ENCODE measurements at places on chromosomes 6 and 20.

DNA sequence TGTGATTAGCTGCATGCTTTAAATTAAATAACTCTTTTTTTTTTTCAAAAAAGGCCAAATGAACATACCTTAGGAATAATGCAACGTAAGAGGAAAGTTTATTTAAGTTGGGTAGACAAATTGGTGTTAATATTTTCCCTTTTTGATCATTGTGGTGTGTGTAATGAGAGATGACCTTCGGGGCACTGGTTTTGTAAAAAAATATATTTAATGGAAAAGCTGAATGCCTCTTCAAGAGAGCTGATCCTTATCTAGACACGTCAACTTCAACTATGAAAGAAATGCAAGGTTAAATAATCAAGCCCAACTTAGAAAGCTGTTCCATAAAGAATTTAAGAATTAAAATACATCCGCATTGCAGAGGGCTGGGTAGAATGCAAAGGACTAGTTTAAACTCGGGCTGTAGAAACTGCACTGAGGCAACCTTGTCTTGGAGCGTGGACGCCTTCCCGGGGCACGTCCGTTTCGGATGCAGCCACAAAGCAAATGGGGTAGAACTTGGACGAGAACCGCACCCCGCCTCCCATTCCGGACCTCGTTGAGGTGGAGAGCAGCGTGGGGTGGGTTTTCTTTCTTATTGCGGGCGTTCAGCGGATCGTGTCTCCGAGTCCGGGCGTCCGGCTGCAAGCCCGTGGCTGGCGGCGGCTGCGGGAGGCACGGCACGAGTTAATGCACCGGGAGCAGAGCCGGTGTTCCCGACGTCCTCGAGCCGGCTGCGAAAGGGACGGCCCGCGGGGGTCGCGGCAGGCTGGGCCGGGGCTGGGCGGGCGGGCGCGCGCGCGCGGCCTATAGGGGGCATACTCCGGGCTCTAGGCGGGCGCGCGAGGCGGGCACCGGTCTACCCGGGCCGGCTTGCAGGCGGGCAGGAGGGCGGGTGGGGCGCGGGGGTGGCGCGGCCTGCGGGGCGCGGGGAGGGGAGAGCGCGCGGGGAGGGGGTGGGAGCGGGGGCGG, 1.9 kb downstream of the JARID2 start:
- DNase-seq, result peak; percentile 51

DNA sequence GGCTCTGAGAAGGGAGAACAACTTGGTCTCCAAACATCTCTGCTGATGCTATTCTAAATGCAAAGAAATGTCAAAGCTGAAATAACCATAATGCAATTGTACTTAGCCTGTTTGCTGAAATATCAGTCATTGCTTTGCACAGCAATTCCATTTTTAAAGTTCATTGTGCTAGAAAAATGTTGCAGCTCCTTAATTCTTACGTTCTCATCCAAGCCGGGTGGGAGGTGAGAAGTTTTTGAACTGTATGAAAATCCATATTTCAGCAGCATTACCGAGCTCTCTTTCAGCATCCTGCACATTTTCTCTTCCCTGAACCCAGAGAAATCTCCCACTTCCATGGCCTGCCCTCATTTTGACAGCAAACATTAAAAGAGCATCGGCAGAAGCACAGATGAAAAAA, 630.0 kb downstream of the PTPRT start:
- no peak for DNase-seq

GRCh38 chr20:45845452-45845851, 11.7 kb downstream of the ACOT8 start:
- no peak for DNase-seq

DNA sequence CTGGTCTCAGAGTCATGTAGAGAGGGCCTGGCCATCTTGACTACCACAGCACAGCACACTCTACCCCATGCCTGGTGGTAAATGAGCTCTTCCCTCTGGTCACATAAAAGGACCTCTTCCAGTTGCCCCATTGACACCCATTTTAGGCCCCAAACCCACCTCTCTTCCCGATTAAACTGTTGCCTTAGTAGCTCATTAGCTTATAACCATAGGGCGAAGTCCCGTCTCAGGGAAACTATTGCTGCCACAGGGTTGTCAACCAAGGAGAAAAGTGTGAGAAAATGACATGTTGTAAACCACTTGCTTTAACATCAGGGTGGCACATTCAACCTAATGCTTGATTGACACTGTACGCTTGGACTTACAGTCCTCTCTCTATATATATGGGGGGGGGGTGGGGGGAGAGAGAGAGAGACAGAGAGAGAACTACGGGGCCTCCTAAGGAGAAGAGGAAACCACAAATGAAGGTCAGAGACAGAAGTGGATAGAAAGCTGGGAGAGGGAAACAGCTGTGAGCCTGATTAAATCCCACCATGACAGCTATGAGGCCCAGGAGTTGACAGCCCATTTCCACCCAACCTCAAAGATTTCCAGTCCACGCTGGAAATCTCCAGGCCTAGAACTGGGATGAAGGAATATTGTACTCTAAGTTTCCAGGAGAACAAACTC, 14.9 kb upstream of the BTN1A1 start:
- DNase-seq, result no peak

DNA sequence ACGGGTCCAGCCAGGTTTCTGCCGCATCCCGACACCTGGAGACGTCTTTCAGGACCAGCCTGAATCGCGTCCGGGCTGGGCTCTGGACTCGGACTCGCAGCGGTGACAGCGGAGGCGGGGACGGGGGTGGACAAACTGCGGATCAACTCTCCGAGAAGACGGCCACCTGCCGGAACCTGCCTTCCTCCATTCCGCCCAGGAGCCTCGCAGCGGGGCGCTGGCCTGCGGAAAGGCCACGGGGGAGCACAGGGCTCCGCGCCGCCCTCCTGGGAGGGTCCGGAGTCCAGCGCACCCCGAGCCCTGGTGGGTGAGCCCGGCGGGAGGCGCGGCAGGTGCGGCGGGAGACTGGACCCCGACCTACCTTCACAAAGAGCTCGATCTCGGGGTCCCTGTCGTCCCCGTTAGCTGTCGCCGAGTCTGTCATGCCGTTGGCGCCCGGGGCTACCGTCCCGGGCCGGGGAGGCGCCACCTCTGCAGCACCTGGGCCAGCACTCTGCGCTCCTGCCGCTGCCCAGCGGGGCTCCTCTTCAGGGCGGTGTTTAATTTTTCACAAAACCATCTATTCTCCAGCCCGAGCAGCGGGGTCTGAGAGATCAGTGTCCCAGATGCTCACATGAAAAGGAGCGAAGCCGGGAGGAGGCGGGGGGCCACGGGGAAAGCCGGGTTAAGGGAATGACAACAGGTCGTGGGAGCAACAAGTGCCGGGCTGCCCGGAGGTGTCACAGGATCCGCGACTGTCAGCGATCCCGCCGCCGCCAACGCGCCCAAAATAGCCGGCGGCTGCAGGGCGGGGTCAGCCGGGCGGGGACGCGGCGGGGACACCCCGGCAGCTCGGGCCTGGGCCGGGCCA, at the start of gene CLIC5:
Gene CLIC5, minus strand, starts transcription at position 742 of the 850 bp plus-strand sequence. Its CDS starts 318 bp downstream, at position 424.
- DNase-seq, result no peak

DNA sequence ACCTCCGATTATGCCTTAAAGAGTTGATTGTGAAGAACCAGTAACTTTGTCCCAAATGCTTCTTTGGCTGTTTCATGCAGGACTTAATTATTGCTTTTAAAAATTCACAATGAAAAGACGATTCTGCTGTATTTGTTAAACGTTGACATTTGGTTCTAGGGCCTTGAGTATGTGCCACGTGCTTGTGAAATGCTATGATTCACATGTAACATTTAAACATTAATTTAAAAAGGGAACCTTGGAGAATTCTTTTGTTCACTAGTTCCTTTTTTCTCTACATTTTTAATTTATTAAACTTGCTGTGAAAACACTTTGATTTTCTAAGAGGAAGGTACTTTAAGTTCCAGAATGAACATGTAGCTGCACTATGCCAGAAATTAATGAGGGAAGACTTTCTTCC, 9.5 kb downstream of the GZF1 start:
- DNase-seq, result no peak

DNA sequence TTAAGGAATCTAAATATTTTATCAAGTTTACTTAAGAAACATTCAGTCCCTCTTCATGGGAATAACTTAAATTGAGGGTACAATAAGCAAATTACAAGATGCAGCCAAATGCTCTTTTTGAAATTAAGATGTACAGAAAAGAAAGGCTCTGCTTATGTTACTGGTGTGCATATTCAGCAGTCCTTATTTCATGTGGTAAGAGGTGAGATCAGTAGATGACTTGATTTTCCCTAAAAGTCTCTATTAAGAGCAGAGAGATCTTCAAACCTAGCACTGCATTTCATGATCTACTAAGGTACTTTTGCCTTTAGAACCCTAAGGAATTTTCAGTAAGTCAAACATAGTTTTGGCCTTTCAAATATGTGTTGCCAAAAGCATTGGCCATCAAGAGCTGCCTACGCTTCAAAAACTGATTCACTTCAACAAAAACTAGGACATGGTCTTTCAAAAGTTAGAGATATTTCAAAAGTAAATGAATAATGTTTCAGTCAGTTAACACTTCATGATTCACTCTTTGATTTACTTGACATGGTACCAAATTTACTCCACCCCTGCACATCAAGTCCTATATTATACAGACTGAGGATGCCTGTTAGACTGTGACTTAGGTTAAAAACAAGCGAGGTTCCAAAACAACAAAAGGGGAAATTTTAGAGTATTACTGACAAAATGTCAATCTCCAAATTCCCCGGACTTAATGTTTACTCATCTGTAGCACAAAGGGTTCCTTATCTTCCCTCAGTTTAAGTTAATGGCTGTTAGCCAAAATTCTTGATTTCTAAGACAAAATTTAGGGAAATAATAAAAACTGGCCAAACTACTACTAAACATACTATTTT, 19.2 kb downstream of the C6orf62 start:
- DNase-seq, result peak; percentile 20

GRCh38 chr6:105484238-105485161, 81.6 kb upstream of the PREP start:
- DNase-seq, result peak; percentile 62

GRCh38 chr6:145630598-145630997, 104.7 kb downstream of the EPM2A start:
- DNase-seq, result no peak

GRCh38 chr20:22394583-22394982, 189.8 kb downstream of the FOXA2 start:
- DNase-seq, result peak; percentile 46

GRCh38 chr6:147806697-147807096, 298.2 kb downstream of the SAMD5 start:
- DNase-seq, result no peak

- DNase-seq, result no peak
Measured at GRCh38 chr20:22449188-22449973, 135.0 kb downstream of the FOXA2 start.

GRCh38 chr6:94323853-94324252, 904.5 kb upstream of the EPHA7 start:
- no peak for DNase-seq

GRCh38 chr6:55775029-55775318, 100.4 kb downstream of the BMP5 start:
- no peak for DNase-seq

DNA sequence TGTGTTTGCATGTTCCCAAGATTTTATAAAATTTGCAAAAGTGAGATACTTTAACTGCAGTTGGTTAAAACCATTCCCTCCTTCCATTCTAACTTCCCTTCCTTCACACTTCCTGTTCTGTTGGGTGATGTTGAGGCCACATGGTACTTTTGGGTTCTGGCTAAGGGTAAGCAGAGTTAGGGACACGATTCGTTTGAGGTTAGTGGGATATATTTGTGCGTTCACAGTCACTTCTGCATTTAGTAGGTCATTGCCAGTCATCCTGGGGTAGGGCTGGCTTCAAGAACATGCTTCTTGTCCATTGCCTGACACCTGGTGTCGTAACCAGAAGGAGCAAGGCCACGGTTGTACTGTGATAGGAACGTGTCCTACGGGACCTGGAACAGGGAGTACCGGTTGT, 340.1 kb downstream of the ZFAND3 start:
- no peak for DNase-seq

DNA sequence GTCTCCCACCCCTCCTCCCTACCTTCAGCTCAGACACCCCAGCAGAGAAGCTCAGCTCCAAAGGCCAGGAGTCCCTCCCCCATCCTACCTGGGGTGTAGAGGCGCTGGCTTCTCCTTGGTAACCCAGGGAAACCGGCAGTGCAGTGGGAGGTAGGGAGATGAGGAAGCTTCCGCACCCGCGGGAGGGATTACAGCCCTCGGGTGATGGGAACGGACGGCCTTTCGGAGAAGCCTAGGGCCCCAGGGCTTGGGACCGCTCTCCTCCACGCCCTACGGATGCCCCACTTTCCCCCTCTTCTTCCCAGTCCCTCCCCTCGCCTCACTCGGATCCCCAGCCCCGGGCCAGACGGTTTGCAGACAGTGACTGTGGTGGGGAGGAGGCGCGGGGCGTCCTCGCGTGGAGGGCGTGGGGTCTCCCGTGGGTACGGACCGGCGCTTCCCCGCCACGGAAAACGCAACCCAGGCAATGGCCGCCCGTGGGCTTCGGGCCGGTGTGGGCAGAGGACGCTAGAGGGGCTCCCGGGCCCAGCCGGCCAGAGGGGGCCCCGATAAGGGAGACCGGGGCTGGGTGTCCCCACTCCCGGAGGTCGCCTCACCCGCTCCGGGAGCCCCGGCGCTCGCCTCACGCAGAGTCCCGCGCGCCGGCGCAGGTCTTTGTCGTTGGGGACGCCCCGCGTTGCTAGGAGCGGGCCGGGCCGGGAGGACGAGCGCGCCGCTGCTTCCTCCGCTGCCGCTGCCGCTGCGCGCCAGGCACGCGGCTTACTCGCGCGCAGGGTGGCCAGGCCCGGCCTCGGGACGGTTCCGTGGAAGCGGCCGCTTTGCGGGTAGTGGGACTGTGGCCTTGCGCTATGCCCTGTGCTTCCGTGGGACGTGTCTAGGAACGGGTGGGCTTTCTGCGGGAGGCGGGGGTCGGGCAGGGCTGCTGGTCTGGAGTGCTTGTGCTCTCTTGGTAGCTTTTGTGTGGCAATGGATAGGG, 15.8 kb downstream of the AARS2 start:
- peak; percentile 54 for DNase-seq

GRCh38 chr20:8601542-8601912, 467.4 kb upstream of the PLCB4 start:
- peak; percentile 14 for DNase-seq

GRCh38 chr20:13183005-13183404, 38.1 kb upstream of the ISM1 start:
- no peak for DNase-seq

DNA sequence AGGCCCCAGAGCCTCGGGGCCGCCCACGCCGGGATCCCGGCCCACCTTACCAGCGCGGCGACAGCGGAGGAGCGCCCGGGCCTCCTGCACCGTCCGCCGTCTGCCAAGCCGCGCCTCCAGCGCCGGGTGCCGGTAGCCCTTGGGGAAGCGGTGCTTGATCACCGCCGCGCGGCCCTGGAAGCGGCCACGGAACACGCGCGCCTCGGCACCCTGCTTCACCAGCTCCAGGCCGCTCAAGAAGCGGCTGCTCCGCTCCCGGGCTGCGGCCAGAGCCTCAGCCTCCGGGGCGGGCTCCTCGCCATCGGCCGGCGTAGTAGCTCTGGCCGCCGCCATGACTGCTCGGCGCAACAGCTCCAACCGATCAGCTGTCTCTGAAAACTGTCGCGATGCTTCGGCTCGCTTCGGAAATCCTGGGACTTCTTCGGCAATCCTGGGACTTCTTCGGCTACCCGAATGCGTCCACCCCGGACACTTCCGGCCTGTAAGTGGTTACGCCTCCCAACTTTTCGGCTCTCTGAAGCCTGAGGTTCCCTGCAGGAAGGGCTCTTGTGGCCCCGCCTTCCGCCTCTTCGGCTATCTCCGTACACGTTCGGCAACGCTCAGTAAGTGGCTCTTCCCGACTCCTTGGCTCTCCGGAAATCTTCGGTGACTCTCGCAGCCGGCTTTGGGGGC, at the start of gene TP53RK:
Gene TP53RK, minus strand, starts transcription at position 363 of the 672 bp plus-strand sequence. Its CDS starts 30 bp downstream, at position 333.
- DNase-seq, result peak; percentile 100
